ENCODE measurements at places on chromosomes 2 and 18. TPM values are rescaled to one million over a fixed set of nuclear protein-coding genes. Genes with fewer than 3 reads are reported as not detected.
A peak's percentile ranks its signal among the peaks of the same experiment; 100 is the strongest.

The TMEM169 gene
- total RNA-seq, result 0.88 TPM

The WBP1 gene
- 35.5 TPM for total RNA-seq

The KIF1A gene
- under 0.01 TPM for total RNA-seq

The RNF144A gene
- 15.9 TPM for total RNA-seq

DNA sequence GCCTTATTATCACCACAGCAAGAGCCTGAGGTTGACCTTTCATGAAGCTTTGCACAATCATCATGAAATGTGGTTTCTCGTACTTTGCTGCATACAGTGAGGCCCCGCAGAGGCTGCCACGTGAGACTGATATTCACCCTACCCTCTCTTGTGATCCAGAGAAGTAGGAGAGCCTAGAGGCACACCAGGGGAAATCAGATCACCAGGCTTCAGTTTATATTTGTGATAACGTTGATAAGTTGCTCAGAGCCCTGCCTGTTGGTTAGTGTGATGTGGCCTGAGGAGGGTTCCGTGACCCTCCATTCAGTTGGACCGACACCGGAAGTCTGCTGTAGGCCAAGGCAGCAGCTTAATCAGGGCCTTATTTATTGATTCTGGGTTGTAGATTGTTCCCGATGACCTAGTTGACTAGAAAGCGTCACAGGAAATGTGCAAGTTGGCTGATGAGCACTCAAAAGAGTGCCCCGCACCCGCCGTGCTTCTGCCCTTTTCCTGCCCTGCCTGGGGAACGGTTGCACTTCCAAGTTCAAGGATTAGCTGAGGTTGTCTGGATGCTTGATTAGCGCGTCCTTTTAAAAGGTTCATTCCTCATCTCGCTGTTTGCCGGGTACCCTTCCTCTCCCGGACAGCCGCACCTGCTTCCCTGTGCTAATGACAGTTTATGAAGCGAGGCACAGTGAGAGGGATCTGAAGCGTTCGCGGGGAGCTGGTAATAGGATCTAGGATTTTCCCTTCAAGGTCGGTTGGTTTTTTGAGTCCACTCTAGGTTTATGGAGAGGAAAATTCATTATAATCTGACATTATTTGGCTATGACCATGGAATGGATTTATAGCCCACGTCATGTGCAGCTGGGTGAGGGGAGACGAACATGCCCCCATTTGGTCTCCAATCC, 146.4 kb downstream of the SH3RF3 start:
- DNase-seq, result peak; percentile 27

The CD8A gene
- not detected for total RNA-seq

- peak; percentile 75 for DNase-seq
Measured at GRCh38 chr2:231161877-231162329, 36.5 kb upstream of the ARMC9 start.

DNA sequence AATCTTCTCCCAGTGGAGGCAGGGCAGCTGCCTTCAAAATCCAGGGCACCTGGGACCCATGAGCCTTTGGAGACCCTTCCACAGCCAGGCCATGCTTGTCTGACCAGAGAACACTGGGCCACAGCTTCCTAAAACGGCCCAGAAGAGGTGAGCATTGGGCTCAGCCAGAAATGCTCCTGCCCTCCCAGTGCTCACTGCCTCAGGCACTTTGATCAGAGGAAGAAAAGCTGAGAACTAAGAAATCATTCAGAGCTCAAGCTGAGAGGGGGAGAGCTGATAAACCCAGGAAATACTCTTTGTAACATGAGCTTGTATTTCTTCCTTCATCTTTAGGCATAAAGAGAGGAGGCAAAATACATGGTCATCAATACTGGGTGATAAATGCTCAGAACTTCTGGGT, 365.5 kb upstream of the KLHL29 start:
- no peak for DNase-seq

DNA sequence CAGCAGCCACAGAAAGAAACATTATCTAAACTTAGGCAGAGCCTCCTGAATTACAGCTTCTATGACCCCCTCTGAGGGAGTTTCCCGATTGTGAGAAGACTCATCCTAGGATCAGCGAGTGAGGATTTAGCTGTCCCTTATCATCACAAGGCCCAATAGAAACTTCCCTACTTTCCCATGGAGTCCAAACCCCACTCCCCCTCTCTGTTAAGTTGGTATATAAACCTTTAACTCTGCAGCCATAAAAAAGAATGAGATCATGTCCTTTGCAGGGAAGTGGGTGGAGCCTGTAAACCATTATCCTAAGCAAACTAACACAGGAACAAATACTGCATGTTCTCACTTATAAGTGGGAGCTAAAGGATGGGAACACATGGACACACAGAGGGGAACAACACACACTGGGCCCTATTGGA, 78.8 kb downstream of the MYL12B start:
- DNase-seq, result no peak

DNA sequence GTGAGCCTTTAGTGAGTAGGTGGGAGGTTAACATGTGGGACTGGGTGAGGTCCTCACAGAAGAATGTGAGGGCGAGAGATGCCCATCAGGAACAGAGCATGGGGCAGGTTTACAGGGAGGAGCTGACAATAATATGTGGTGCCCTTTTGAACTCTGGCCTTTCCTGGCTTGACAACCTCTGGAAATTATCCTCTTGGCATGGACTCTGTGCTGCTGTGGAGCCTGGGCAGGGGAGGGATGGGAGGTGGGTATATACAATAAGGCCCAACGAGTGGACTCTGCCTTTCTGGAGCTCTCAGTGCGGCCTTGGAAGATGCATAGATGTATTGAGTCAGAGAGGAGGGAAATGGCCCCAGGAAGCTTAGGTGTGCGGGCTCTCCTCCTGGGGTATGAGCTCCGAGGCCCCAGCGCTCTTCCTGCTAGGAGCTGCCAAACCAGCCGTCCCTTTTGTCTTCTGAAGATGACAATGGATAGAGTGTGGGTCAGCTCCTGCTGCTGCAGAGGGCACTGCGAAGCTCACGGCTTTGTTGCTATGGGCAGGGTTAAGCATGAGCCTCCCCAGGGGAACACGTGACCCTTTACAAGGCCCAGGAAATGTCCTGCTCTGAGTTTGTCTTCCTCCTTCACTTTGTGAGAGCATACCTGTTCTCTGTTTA, 8.7 kb upstream of the PSD4 start:
- DNase-seq, result no peak

DNA sequence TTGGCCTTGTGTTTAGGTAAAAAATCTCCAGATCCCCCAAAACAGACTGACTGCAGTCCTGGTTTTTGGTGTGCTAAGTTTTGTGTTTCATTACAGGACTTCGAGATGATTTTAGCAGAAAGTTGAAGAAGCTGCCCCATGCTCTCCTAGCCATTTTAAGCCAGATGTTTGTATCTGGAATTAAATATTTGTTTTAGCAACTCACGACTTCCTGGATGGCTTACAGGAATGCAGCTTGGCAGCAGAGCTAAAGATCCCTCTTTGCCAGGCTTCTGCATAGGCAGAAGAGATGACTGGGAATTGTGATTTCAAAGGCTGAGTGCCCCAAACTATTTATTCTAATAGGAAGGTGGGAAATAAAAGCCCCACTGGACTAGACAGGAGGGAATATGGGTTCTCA, 31.1 kb downstream of the ONECUT2 start:
- no peak for DNase-seq

GRCh38 chr2:47206181-47206580, 51.1 kb upstream of the STPG4 start:
- no peak for DNase-seq

DNA sequence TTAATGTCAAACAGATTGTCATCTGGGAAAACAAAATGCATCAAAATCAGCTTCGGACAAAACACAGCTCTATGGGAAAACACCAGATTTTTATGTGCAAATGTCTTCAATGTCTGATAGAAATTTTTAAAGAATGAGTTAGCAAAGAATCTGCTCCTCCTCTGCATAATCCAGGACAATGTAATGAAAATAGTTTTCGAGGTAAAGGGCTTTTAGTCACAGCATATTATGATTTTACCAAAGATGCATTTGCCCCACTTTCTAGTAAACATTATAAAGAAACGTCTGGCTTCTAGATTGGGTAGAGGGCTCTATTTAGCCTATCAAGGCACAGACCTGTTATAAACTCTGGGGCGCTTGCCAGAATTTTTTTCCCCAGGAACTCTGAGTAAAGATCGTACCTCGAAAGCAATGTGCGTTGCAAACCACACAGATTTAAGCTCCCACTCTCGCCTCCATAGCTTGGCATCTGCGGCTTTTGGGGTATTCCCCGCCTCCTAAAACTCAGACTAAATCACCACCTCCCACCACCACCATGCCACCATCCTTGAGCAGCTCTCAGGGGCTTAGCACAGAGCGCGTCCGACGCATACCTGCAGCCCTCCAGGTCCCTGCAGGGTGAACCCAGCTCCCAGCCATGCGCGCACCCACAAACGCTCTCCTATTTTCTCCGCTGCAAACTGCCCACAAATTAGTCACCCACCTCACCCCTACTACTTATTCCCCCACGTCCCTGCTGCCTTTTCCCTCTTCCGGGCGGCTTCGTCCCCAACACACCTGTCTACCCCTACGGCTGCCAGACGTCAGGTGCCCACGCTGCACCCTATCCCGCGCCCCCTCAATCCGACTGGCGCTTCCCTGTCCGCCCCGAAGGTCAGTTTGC, 829 bp downstream of the ACVR1C start:
- peak; percentile 85 for DNase-seq

GRCh38 chr2:172193331-172194089, 90.8 kb upstream of the DLX2 start:
- no peak for DNase-seq

DNA sequence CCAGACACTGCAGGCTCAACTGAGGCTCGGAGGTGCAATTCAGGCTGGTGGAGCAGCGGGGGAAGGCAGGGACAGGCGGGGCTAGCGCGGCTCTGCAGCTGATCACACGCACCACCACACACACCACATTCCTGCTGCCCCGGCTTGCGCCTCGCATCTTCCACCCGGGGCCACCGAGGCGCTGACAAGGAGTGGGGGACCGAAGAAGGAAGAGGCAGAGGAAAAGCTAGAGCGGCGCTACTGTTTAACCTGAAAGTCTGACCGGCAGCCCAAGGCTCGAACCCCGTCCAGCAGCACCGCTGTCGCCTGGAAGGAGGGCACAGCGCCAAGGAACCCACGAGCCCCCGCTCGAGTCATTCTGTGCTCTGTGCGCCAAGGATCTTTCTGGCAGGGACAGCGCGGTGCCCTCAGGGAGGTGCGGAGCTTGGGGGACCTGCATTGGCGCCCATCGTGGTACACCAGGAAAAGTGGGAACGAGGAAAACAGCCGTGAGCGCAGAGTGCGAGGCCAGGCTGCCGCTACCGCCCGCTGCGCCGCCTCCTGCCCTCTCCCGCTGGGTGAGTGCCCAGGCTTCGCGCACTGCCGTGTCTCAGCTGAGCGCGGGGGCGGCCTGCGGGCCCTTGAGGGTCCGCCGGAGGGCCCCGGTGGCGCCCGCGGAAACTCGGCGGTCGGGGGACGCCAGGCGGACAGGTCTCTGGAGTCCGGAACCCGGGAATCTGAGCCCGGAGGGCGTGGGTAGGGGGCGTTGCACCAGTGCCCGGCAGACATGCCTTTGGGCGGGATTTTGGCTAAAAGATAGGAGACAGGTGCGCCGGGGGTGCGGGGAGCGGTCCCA, 860 bp upstream of the KCNJ3 start:
- no peak for DNase-seq

The METTL4 gene
- total RNA-seq, result 10.5 TPM

DNA sequence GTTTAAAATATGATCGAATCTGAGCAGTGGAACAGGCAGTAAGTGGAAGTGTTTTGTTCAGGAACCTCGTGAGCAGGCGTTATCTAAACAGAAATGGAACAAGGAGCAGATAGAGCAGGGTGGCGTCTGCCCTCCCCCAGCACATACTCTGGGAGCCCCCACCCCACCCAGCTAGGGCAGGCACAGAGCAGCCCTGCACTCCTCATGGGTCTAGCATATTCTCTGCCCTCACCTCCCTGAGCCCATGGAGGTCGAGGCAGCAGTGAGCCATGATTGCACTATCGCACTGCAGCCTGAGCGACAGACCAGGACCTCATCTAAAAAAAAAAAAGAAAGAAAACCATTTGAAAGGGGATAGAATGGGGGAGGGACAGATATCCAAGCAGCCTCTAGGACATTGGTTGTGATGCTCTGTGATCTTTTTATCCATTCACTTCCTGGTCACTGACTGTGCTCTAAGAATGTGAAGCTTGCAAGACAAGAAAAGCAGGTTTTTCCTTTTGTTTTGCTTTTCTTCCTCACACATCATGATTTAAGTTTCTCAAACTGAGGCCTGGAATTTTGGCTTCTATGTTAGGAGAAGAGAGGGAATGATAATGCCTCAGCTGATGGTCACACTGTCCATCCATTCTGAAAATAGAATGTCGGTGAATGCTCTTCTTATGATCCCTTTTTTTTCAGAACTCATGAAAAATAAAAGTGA, 3.1 kb downstream of the MLPH start:
- peak; percentile 75 for DNase-seq

DNA sequence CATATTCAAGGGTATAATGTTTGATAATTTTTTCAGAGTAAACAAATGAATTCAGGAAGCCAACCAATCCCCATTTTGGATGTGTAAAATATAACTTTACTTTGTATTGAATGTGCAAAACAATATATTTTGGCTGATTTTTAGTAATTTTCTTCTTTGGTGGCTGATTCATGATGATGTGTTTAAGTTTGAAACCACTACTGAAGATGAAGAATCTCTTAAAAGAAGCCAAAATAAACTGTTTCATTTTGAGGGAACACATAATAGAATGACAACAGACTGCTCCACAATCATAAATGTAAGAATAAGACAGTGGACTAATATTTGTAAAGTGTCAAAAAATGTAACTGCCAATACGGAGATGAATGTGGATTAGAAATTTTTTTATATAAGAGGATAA, 52.5 kb upstream of the TRIM43 start:
- DNase-seq, result no peak

The SCYGR6 gene
- not detected for total RNA-seq

- peak; percentile 90 for DNase-seq
Measured at GRCh38 chr2:47008381-47009252, 93.0 kb upstream of the MCFD2 start.

The NT5DC4 gene
- not detected for total RNA-seq

The OXER1 gene
- not detected for total RNA-seq

The ACOXL gene
- total RNA-seq, result not detected

DNA sequence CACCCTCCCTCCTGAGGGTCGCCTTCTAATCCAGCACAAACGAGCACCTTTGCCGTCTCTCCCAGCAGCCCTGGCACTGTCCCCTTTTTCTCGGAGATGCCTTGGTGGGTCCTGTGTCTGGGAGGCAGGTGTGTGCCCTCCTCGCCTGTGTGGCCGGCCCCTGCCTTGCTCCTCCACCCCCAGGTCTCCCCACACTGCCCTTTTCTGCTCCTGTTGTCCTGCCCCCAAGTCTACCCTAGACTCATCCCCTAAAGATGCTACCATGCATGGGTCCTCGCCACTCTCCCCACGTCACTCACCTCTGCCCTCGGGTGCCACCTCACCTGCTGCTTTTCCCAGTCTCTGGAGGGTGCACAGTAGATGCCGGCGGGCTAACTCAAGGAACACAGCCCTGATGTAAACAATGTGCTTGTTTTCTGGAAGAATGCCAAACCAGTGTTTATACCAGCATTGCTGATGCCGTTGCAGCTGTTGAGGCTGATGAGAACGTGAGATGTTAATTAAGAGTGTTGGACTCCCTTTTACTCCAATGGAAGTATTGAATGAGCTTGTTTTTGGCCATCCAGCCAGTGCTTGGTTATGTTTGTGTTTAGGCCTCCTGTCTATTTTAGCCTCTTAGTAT, 223.1 kb downstream of the AGAP1 start:
- peak; percentile 49 for DNase-seq

The CIDEA gene
- not detected for total RNA-seq
